ENCODE measurements at places on chromosomes 2 and 18. TPM values are rescaled to one million over a fixed set of nuclear protein-coding genes. Genes with fewer than 3 reads are reported as not detected.

RBM43 gene
- total RNA-seq = 2.0 TPM

GRCh38 chr2:3595985-3596384 is 1.1 kb downstream of the COLEC11 start:
- DNase-seq = no peak

- DNase-seq = no peak
Measured at GRCh38 chr2:102041351-102041750, 49.6 kb downstream of the IL1R2 start.

GRCh38 chr2:23385351-23385747 is 370 bp downstream of the KLHL29 start:
- DNase-seq = peak; percentile 37

DNA sequence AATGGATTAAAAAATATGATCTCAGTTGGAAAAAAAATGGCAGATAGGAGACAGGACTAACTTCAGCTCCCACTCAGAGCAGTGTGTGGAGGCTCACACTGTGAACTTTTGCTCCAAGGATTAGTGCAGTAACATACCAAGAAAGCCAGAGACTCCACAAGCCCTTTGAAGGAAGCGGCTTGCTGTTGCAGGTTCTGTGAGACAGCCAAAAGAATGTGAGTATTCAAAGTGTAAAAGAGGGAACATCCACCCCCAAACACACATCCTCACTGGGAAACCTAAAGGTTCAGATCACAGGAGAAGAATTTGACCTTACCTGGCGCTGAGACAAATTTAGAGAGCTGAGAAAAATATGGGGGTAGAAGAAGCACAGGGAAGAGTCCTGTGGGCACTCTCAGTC is 77.5 kb downstream of the FAM171B start:
- DNase-seq = no peak

FBXO11 gene
- 42.9 TPM for total RNA-seq

CD207 gene
- total RNA-seq = 0.24 TPM

DNA sequence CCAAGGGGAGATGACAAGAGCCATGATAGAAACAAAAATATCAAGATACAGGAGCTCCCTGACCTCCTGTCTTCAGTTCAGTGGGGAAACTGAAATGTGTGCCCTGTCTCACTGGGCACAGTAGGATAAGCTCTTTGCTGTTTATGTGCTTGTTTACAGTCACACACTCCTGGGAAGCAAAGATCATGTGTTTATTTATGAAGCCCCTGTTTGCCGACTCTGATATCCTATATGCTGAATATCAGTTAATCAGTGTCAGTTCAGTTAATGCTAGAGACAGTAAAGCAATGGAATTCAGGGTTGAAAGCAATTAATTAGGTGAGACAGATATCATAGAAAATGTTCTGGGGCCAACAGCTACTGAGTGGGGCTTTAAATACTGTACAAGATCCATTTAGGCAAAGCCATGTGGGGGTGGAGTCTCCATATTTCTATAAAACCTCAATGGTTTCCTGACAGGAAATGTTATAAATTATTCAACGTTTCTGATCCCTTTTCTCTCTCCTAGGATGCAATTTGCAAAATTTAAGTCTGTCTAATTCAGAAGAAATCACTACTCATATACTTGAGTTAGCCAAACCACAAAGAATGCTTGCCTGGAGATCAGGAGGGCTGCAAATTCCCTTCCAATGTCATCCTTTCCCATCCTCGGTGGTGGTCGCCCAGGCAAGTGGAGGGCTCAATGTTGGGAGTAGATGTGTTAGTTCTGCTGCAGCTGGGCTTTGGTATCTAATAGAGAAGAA is 551.3 kb downstream of the CMPK2 start:
- DNase-seq = no peak

UGT1A4 gene
- not detected for total RNA-seq

GRCh38 chr2:171310889-171311288 is 122.9 kb downstream of the METTL8 start:
- DNase-seq = no peak

CFC1 gene
- 0.76 TPM for total RNA-seq

GRCh38 chr2:68432696-68433658 is 34.1 kb downstream of the FBXO48 start:
- no peak for DNase-seq

GRCh38 chr2:67574230-67574629 is 177.1 kb downstream of the ETAA1 start:
- no peak for DNase-seq

DNA sequence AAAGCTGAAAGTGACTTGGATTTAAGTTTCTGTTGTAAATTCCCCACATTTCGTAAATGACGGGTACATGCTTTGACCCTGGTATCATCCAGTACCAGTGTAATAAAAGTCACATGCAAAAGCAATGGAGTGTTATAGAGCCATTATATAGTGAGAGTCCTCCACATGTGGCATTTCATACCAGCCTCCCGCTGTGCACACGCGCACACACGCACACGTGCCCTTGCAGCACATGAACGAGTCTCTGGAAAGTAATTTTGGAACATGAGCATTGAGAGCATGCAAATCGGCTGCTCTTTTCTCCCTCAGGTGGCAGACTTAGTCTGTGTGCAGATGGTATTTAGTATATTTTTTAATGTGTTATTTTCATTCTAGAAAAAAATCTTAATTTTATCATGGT is 198.1 kb downstream of the ZNF407 start:
- DNase-seq = no peak

GRCh38 chr2:240231838-240232244 is 91.4 kb upstream of the OTOS start:
- no peak for DNase-seq

- no peak for DNase-seq
Measured at GRCh38 chr2:205637779-205638503, 44.4 kb upstream of the NRP2 start.

- DNase-seq = no peak
Measured at GRCh38 chr2:104856973-104857261, 3.0 kb downstream of the POU3F3 start.

DNA sequence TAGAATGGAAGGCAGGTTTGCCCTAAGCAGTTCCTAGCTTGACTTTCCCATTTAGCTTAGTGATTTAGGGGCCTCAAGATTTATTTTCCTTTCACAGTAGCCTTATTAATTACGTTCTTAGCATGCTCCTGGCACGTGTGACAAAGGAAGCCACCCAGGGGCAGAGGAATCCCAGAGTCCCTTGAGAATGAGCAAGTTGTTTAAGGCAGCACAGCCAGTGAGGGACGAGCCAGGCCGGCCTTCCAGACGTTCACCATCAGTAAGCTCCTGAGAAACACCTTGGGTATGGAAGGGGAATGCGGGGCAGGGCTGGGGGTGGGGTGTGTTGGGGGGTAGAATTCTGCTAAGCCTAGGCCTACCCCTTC is 76.3 kb downstream of the SOWAHC start:
- DNase-seq = no peak

Data from left cardiac atrium (tissue), 4 donors.